ENCODE measurements at places on chromosomes 1 and 21.

GRCh38 chr1:43822040-43822690 is 111.4 kb upstream of the ARTN start:
- no peak for DNase-seq

- no peak for DNase-seq
These were observed 39.9 kb upstream of the PDC start for GRCh38 chr1:186500804-186501203.

DNA sequence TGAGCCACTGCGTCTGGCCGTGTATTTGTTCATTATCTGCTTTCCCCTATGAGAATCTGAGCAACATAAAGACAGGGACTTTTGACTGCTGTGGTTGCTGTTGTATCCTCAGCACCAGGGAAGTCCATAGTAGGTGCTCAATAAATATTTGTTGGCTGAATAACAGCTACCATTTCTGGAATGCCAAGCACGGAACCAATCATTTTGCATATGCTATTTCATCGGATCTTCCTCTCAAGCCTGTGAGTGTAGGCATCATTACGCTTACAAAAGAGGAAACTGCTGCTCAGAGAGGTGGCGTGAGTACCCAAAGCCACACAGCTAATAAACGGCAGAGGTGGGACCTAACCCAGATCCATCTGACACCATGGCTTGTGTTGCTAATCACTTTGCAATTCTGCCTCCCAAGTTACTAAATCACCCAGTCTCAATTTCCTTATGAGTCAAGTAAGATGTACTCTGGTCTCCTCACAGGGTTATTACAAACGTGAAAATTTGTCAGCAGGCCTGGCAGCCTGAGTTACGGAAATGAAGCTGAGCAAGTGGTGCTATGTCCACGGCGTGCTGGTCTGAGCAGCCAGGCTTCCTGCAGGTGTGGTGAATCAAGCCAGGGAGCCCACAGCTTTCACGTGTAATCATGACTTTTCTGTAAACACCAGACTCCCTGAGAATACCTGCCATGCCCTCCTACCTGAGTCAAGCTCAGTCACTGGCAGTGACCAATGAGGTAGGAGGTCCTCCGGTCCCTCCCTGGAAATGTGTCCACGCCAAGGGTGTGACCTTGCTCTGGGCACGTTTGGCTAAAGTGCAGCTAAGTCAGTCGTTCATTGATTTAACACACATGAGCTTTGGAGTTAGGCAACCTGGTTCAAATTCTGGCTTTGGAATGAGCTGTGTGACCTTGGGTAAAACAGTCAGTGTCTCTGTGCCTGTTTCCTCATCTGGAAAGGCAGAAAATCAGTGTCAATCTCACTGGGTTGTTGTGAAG is 4.8 kb upstream of the RHCE start:
- no peak for DNase-seq

DNA sequence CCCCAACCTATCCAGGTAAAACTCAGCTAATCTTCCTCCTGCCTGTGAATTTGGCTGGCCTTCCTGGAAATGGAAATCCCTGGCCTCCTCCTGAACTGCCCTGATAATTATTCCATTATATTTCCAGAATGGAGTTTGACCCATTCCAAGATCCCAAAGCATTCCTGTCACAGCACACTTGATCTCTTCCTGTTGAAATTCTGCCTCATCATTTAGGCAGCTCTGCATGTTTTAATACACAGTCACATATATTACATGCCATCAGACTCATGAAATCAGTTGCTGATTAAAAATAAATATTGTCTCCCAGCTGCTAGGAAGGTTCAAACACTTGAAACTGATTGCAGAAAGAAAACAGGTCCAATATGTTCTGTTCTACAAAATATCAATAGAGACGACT is 148.2 kb upstream of the PALMD start:
- no peak for DNase-seq

DNA sequence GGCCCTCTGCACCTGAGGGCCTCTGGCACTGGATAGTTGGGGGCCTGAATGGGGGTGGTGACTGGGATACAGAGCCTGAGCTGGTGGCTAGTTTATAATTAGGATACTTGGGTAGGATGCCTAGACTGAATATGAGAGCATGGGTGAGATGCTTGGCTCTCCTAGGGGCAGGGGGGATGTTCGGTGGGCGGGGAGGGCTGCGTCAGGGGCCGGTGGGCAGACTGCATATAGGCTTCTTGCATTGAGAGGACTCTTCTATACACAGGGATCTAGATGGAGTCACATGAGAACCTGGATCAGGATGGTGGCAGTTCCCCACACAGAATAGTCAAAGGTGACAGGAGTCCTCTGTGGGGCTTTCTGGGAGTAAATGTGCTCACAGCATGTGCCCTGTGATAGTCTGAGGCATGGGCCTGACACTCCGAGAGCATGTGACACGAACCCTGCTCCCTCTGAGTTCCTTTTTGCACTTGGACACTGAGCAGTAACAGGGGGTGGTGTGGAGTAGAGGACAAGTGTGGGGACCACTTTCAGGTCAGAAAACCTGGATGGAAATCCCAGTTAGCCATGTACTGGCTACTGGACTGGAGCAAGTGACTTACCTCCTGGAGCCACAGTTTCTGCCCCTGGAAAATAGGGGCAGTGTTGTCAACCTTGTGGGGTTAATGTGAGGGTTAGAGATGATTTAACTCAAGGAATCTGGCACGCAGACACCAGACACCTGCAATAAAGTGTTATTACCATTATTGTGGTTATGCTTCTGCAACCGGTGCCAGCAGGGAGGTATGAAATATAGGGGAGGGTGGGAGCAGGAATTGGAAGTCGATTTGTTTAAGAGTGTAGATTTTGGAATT is 2.2 kb downstream of the MAP7D1 start:
- no peak for DNase-seq

- DNase-seq = no peak
These were observed 46.7 kb downstream of the VANGL2 start for GRCh38 chr1:160446945-160447600.

Data from cortex of kidney (tissue), 1 donor.